ENCODE measurements at places on chromosomes 16 and 17. TPM values are rescaled to one million over a fixed set of nuclear protein-coding genes. Genes with fewer than 3 reads are reported as not detected.
A peak's percentile ranks its signal among the peaks of the same experiment; 100 is the strongest.

DNA sequence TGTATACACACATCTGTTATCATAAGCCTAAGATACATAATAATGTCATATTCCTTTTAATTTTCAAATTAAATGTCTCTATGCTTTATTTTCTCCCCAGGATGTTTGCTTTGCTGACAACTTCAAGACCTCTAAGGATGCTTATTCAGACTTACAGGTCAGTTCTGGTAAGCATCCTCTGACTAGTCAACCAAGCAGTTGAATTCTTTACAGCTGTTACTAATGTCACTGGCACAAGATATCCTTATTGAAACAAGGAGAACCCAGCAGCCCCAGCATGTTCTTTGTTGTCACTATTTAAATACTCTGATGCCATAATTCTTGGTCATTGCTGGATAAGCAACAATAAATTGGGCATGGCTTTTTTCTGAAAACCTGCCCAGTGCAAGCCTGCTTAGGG is 232.3 kb upstream of the PMFBP1 start:
- no peak for DNase-seq

Gene FBXO39
- total RNA-seq = 0.33 TPM

DNA sequence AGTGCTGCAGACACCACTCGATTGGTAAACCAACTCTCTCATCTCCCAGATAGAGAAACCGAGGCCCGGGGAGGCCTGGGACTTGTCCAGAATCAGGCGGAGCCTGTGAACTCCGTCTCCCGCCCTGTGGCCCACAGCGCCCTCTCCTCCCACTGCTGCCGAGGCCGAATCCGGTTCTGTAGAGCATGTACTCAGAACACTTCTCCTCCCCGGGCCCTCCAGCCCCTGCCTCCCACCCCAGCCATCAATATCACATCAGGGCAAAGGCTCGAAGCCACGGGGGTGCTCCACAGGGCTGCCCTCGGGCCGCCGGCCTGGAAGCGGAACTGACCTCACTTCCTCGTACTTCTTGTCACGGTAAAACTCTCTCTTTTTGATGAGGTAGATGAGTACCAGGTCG is 13.0 kb downstream of the EMC6 start:
- DNase-seq = no peak

GRCh38 chr16:4667203-4667963 is 26.0 kb upstream of the NUDT16L1 start:
- DNase-seq = no peak

Gene TBC1D3K
- not detected for total RNA-seq

DNA sequence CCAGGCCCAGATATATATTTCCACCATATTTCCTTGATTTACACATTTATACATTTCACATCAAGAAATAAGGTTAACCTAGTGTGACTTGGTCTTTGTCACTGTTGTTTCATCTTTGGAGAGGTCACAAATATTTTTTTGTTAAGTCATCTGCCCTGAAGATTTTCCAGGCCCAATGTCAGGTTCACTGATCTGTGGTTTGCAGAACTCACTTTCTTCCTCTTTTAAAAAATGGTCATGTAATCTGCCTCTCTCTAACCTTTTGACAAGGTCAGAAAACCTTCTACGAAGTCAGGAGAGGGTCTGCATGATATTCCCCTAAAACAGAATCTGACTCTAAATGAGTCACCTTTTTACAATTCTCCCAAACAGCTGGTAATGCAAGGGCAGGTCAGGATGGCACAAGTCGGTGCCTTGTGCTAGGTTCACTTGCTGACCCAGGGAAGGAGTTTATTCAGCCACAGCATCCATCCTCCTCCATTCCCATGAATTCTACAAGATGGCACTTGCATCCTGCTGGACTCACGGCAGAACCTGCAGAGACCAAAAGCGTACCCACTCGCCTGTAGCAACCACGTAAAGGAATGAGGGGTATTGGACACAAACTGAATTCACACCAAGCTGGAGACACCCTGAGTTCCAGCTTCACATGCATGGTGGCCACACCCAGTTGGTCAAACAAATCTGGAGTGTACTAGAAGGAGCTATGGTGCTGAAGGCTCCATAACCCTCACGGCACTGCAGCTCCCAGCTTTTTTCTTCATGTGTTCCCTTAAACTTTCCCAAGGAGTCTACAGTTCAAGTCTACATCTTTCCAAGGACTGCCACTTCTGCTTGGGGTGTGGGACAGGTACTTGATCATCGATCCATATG is 1.6 kb upstream of the KIAA0513 start:
- no peak for DNase-seq

Gene CDH1
- 35.0 TPM for total RNA-seq

Gene CPNE7
- 9.9 TPM for total RNA-seq

- DNase-seq = peak; percentile 72
These were observed 265.9 kb upstream of the SALL1 start for GRCh38 chr16:51416926-51417325.

Gene SPATA2L
- 9.7 TPM for total RNA-seq

GRCh38 chr17:290121-290521 is 62.5 kb downstream of the RPH3AL start:
- no peak for DNase-seq

All from spinal cord (tissue), 10 donors.